Frontal cortex (tissue), 4 donors: ENCODE measurements at places on chromosomes 7 and 10.

DNA sequence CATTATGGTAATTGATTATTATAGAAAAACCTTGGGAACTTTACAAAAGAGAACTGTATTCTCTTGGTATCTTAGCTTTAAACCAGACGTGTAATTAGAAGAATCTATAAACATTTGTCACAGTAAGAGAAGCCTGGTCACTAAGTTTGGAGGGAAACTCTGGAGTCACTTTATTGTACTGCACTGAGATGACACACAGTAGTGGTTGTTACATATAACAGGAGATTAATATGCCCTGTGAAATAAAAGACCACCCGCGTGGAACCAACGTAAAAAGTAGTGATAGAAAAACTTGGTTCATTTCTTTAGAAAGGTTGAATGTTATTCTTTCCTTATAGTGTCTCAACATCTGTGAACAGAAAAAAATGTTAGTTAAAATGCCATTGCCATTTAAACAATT, 416.1 kb downstream of the MDFIC start:
- DNase-seq = no peak

GRCh38 chr7:35762781-35763180, 38.1 kb upstream of the SEPTIN7 start:
- no peak for DNase-seq

- no peak for DNase-seq
These were observed 33.9 kb downstream of the CCM2 start for GRCh38 chr7:45033931-45034290.

DNA sequence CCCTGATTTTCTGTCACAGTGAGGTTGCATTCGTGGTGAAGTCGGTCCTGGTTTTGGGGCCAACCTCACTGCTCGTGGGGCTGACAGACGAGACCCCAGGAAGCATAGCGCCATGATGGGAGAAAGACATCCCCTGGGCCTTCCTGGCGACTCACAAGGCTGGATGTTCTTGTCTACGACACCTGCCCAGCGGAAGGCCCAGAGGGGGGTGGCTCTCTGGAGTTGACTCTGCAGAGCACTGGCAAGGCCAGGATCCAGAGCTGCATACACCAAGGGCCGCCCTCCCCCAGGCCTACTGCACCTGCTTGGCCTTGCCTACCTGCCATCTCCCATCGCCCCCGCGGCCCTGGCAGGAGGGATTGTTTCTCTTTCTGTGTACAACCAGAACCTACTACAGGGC, 608.9 kb downstream of the PTPRN2 start:
- DNase-seq = no peak

DNA sequence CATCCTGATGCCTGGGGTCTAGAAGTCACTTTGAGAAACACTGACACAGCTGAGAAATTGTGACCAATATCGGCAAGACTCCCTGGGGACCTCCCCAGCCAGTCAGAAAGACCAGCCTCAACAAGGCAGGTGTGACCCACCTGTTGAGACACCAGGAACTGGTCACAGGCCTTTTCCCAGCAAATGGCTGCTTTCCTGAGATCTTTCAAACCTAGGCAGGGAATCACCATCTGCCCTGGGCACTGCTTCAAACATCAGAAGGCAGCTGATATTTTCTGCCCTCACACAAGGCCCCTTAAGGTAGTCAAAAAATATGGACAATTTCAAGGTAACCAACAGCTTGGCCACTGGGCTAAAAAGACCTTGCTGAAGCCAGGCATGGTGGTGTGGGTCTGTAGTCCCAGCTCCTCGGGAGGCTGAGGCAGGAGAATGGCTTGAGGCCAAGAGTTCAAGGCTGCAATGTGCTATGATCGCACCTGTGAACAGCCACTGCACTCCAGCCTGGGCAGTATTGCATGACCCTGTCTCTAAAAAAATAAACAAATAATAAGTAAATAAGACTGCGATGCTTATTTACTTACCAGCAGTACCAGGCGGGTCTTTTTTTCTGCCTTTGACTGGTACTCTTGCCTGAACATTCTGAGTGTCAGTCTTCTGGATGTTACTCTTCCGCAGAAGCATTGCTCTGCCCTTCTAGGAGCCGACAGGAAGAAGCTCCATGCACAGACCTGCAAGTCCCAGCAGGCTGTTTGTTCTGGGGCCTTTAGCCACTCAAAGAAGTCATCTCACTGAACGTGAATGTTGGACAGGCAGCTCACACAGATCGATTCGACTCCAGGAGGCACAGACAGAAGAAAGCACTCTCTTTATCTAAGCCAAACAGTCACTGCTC, 59.7 kb downstream of the SORBS1 start:
- no peak for DNase-seq
